ENCODE measurements at places on chromosomes 6 and 20. TPM values are rescaled to one million over a fixed set of nuclear protein-coding genes. Genes with fewer than 3 reads are reported as not detected.

DNA sequence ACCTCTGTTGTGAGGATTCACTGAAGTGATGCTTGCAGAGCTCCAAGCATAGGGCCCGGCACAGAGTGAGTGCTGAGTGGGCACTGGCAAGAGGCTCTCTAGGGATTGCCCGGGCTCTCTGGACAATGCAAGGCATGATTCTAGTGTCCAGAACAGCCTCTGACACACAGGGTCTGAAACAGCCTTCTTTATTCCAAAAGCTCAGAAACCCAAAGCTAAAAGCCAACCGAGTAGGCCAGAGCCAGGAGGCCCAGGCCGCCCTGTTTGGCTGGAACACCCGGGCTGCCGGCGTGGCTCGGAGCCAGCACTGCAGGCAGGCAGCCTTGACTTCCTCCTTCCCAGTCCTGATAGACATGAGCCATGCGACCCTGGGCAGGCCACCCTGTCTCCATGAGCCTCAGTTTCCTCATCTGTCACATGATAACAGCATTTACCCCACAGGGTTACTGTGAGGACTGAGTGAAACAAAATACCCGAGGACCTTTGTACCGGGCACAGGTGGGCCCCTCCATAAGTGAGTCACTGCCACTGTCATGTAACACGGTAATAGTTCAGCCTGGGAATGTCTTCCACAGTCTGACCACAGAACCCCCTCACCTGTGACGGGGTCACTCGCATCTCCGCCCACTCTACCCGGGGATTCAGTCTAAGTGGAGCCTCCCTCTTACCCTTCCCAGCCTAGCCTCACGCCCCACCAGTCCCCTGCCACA is 51.5 kb downstream of the PTPRT start:
- no peaks in the 10 kb centered on the region for H3K36me3 ChIP-seq
- H3K27me3 ChIP-seq: no peaks in the 10 kb centered on the region
- H3K4me3 ChIP-seq: no peak overlapping the region
- DNase-seq: no peak
- H3K4me1 ChIP-seq: peaks cover 22% of the 10 kb centered on the region
- no peak overlapping the region for H3K27ac ChIP-seq

- H3K36me3 ChIP-seq: no peaks in the 10 kb centered on the region
- H3K27ac ChIP-seq: no peak overlapping the region
- no peaks in the 10 kb centered on the region for H3K27me3 ChIP-seq
- DNase-seq: no peak
- H3K4me3 ChIP-seq: no peak overlapping the region
- no peaks in the 10 kb centered on the region for H3K4me1 ChIP-seq
Measured at GRCh38 chr6:78059171-78059570, 406.3 kb downstream of the MEI4 start.

GRCh38 chr20:10883166-10883565 is 209.4 kb upstream of the JAG1 start:
- no peaks in the 10 kb centered on the region for H3K4me1 ChIP-seq
- DNase-seq: no peak
- H3K27ac ChIP-seq: no peak overlapping the region
- H3K27me3 ChIP-seq: no peaks in the 10 kb centered on the region

- H3K4me3 ChIP-seq: no peak overlapping the region
- no peaks in the 10 kb centered on the region for H3K4me1 ChIP-seq
- no peak overlapping the region for H3K27ac ChIP-seq
- H3K36me3 ChIP-seq: no peaks in the 10 kb centered on the region
Measured at GRCh38 chr20:12965212-12965869, 43.4 kb upstream of the SPTLC3 start.

DNA sequence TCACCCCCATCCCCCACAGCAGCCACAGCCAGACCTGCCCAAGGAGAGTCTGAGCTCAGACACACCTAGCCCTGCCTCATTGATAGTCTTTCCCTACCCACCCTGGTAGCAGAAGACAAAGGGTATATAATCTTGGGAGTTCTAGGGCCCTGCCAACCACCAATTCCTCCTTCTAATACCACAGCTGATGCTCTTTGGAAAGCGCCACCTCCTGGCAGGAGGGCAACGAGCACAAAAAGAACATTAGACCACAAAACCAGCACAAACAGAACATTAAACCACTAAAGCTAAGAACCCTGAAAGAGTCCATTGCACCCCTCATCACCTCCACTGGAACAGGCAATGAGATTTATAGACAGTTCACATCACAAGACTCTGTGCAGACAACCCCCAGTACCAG is 195.8 kb upstream of the FUT9 start:
- H3K27me3 ChIP-seq: no peaks in the 10 kb centered on the region
- H3K36me3 ChIP-seq: no peaks in the 10 kb centered on the region
- no peaks in the 10 kb centered on the region for H3K4me1 ChIP-seq
- DNase-seq: no peak

DNA sequence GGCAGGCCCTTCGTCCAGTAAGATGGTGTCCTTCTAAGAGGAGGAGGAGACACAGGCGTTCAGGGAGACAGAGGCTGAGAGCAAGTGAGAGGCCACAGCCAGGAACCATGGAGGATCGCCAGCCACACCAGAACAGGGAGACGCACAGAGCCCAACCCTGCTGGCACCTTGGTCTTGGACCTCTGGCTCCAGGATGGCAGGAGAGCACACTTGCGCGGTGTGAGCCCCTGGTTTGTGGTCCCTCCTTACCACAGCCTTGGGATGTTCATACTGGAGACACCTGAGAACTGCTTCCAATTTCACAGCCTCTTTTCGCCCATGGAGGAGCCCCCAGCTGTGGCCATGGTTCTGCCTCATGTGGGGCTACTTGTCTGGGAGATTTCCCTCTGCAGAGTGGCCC is 222.4 kb downstream of the DLL1 start:
- no peak for DNase-seq
- no peaks in the 10 kb centered on the region for H3K36me3 ChIP-seq
- H3K27ac ChIP-seq: no peak overlapping the region
- H3K4me3 ChIP-seq: no peak overlapping the region
- H3K4me1 ChIP-seq: peaks cover 19% of the 10 kb centered on the region

- no peak overlapping the region for H3K4me3 ChIP-seq
- H3K4me1 ChIP-seq: no peaks in the 10 kb centered on the region
- no peaks in the 10 kb centered on the region for H3K36me3 ChIP-seq
- H3K27ac ChIP-seq: no peak overlapping the region
- H3K27me3 ChIP-seq: no peaks in the 10 kb centered on the region
Measured at GRCh38 chr6:139115989-139116758, 18.7 kb upstream of the HECA start.

DNA sequence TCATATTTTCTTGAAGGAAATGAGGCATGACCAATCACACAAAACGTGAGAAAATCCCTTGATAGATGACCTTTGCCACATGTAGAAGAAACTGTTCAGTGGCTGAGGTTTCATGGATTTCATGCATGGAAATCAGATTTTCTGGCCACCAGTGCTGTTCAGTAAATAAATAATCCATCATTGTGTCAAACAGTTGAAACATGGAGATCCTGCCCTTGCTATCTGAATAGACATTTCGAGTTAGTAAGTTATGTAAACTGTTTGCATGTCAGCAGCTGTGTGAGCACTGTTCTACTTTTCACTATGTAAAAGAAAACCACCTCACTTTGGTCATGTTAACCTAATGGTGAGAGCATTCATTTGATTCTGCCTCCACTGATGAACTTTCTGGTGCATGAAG is 793.9 kb upstream of the EPHA7 start:
- H3K36me3 ChIP-seq: no peaks in the 10 kb centered on the region
- H3K27me3 ChIP-seq: no peaks in the 10 kb centered on the region
- H3K4me1 ChIP-seq: no peaks in the 10 kb centered on the region
- DNase-seq: no peak

GRCh38 chr6:84766118-84766798 is 1.9 kb upstream of the TBX18 start:
- H3K4me3 ChIP-seq: no peak overlapping the region
- H3K27ac ChIP-seq: peak overlapping the region; percentile 36
- H3K4me1 ChIP-seq: peaks cover 42% of the 10 kb centered on the region
- H3K36me3 ChIP-seq: no peaks in the 10 kb centered on the region

DNA sequence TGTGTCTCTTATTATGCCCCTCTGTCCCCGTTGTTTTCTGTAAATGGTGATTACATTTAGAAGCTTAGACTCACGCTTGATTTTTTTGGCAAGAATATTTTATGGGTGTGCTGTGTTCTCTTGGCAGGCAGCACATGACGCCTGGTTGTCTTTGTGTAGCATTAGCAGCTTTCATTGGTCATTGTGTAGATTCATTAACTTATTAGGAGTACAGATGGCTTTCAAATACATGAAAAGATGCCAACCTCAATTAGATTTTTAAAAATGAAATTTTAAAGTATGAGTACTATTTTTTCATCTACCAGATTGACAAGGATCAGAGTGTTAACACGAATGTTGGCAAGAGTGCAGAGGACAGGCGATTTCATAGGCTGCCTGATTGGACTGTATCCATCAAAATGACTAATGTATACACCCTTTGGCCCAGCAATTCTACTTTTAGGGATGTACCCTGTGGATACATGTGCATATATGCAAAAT is 15.2 kb downstream of the COX4I2 start:
- no peaks in the 10 kb centered on the region for H3K36me3 ChIP-seq
- no peaks in the 10 kb centered on the region for H3K27me3 ChIP-seq
- no peak overlapping the region for H3K27ac ChIP-seq

DNA sequence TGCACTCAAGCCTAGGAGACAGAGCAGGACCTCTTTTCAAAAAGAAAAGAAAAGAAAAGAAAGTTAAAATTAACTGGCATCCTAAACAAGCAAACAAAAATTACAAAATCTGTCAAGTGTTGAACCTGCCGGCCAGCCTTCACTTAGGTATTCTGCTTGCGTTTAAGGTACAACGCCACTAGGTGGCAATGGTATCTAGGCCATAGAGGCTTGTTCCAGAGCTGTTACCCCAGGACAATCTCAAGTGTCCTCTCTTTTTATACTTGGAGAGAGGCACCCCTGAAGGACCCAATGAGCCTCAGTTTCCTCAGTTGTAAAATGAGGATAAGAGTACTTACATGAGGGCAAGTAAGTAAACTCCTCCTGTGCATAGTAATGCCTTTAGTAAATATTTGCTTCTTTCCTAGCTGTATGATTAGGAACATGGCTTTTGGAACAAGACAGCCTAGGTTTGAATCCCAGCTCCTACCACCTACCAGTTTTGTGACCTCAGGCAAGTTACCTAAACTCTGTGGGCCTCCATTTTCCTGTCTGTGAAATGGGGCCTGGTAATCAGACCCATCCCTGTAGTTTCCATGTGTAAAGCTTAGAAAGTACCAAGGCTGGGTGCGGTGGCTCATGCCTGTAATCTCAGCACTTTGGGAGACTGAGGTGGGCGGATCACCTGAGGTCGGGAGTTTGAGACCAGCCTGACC is 5.8 kb upstream of the PACSIN1 start:
- no peak overlapping the region for H3K27ac ChIP-seq
- no peaks in the 10 kb centered on the region for H3K27me3 ChIP-seq
- no peak overlapping the region for H3K4me3 ChIP-seq
- H3K4me1 ChIP-seq: no peaks in the 10 kb centered on the region

- H3K36me3 ChIP-seq: no peaks in the 10 kb centered on the region
- no peak for DNase-seq
- no peak overlapping the region for H3K27ac ChIP-seq
- H3K4me3 ChIP-seq: no peak overlapping the region
- no peaks in the 10 kb centered on the region for H3K27me3 ChIP-seq
Measured at GRCh38 chr6:139017227-139017626, 11.3 kb upstream of the ABRACL start.

- H3K4me3 ChIP-seq: peak overlapping the region; percentile 40
- H3K27ac ChIP-seq: peak overlapping the region; percentile 93
- H3K4me1 ChIP-seq: peaks cover 46% of the 10 kb centered on the region
- DNase-seq: peak; percentile 94
- H3K36me3 ChIP-seq: no peaks in the 10 kb centered on the region
- no peaks in the 10 kb centered on the region for H3K27me3 ChIP-seq
Measured at GRCh38 chr20:46562373-46563169, 12.1 kb upstream of the OCSTAMP start.

- no peaks in the 10 kb centered on the region for H3K27me3 ChIP-seq
- no peak overlapping the region for H3K4me3 ChIP-seq
- no peak overlapping the region for H3K27ac ChIP-seq
- H3K36me3 ChIP-seq: peaks cover 8% of the 10 kb centered on the region
- peaks cover 32% of the 10 kb centered on the region for H3K4me1 ChIP-seq
- no peak for DNase-seq
Measured at GRCh38 chr20:38218566-38218885, 42.0 kb downstream of the KIAA1755 start.

DNA sequence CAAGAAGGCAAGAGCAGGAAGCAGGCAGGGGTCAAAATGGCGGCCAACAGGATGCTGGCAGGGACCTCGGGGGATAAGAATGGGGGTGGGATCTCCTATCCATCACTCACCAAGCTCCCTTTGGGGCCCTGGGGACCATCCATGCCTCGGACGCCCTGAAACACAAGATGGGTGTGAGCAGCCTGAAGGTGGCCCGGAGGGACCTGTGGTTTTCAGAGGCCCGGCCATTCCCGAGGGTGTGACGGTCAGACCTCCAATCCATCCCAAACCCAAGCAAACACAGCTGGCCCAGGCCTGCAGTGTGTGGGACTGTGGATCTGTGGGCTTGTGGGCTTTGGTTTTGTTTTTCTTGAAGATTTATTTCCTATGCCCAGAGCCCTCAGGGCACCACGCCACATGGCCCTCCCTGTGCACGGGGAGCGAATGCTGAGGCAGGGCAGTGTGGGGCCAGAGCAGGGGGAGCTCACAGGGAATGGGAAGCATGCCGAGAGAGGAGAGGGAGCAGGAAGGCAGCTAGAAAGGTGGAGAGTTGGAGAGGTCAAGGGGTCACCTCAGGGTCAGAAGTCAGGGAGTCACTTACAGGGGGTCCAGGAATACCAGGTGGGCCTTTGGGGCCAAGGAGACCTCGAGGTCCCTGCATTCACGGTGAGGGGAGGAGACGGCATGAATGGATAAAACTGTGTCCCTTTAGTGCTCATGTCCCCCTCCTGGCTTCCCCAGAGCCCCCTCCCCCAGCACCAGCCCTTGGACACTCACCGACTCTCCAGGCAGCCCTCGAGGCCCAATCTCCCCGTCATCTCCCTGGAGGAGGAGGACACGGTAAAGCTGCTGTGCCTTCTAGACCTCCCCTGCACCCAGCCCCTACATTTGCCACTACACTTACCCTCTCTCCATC is 14.5 kb downstream of the COL11A2 start:
- H3K4me3 ChIP-seq: no peak overlapping the region
- no peaks in the 10 kb centered on the region for H3K27me3 ChIP-seq
- no peak for DNase-seq
- peaks cover 36% of the 10 kb centered on the region for H3K36me3 ChIP-seq
- no peak overlapping the region for H3K27ac ChIP-seq

DNA sequence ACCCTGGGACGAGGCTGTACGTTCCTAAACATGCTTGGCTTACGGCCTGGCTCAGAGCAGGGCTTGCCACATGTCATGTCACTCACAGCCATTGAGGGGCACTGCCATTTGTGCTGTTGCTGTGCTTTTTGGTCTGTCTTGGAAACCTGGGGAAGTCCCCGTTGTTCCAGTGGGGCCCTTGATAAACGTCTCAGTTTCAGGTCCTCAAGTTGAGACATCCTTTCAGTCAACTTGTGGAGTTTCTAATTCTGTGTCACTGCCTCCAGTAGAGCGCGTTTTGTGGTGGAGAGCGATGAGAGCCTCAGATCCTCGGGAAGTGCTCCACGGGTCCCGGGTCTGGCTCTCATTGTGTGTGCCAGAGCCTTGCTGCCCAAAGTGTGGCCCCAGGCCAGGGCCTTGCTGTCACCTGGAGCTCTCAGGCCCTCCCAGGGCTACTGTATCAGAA is 43.0 kb upstream of the CCR6 start:
- H3K27ac ChIP-seq: no peak overlapping the region
- H3K4me1 ChIP-seq: no peaks in the 10 kb centered on the region
- no peak overlapping the region for H3K4me3 ChIP-seq
- H3K27me3 ChIP-seq: no peaks in the 10 kb centered on the region
- no peak for DNase-seq

- no peak for DNase-seq
- H3K4me3 ChIP-seq: peak overlapping the region; percentile 79
- no peaks in the 10 kb centered on the region for H3K27me3 ChIP-seq
- H3K36me3 ChIP-seq: no peaks in the 10 kb centered on the region
Measured at GRCh38 chr20:44967207-44967807, 995 bp downstream of the STK4 start.

WFDC10B gene
- not detected for total RNA-seq

WFDC12 gene
- not detected for total RNA-seq

IRAK1BP1 gene
- 16.8 TPM for total RNA-seq

EPPIN gene
- 0.17 TPM for total RNA-seq

EPB41L2 gene
- total RNA-seq: 267 TPM

All from spinal cord (tissue), 10 donors.